ENCODE measurements at places on chromosomes 7 and 10. TPM values are rescaled to one million over a fixed set of nuclear protein-coding genes. Genes with fewer than 3 reads are reported as not detected.
A peak's percentile ranks its signal among the peaks of the same experiment; 100 is the strongest.

CPXM2 gene
- total RNA-seq: not detected

DNA sequence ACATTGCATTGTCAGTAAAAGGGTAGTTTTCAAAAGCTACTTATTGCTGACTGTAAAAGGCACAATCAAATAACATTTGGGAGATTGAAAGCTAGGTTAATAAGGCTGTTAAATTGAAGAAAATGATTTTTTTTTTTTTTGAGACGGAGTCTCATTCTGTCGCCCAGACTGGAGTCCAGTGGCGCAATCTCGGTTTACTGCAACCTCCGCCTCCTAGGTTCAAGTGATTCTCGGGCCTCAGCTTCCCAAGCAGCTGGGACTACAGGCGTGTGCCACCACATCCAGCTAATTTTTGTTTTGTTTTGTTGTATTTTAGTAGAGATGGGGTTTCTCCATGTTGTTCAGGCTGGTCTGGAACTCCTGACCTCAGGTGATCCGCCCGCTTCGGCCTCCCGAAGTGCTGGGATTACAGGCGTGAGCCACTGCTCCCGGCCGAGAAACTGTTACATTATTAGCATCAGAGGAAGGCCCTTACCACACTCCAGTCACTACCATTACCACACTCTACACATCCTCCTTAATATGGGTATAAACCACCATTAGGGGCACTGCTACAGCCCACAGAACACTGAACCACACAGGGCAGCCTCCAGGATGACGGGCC, 1.0 kb downstream of the CYP51A1 start:
- H3K27me3 ChIP-seq: no peaks in the 10 kb centered on the region
- DNase-seq: no peak
- H3K4me3 ChIP-seq: peak overlapping the region; percentile 75

DNA sequence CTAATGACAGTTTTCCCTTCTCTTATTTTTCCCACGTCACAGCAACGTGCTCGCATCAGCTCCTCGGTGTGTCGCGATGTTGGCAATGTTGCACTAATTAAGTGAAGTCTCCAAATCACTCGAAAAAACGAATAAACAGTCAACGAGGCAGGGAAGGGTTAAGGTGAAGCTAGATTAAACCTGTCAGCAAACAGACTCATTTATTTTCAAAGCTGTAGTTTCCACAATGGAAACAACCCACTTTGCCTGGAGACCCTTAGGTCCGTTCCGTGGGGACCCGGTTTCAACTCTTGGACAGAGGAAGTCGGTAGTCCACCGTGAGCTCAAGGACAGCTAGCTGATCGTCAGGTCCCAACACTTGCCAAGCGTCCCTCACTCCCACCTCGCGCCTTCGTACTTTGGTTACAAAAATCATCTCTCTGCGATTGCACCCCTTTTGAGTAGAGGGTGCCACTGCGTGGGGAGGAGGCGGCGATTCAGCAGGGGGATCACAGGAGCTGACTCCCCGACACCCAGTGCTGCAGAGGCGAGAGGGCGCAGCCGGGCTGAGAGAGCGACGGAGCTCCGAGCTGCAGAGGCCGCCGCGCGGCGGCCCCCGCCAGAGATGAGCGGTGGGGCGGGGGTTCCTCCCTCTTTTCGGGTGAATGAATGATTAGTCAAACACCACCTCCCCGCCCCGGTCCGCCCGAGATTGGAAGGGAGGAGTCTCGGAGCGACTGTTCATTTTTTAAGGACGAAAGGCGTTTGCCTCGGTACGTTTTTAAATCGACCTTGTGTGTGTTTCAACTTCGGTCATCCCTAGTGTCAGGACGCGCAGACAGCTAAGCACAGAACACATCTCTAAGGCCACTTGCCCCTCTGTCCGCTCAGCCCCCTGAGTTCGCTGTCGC, 1.3 kb upstream of the BMPER start:
- H3K27me3 ChIP-seq: peaks cover 34% of the 10 kb centered on the region
- H3K27ac ChIP-seq: no peak overlapping the region
- no peak for DNase-seq
- no peaks in the 10 kb centered on the region for H3K36me3 ChIP-seq
- peak overlapping the region; percentile 18 for H3K4me3 ChIP-seq

- no peak for DNase-seq
- no peak overlapping the region for H3K4me3 ChIP-seq
- H3K27ac ChIP-seq: no peak overlapping the region
- H3K27me3 ChIP-seq: no peaks in the 10 kb centered on the region
These were observed 110.8 kb downstream of the MYL10 start for GRCh38 chr7:101518336-101518735.

GRCh38 chr7:12490107-12490688, 80.3 kb upstream of the SCIN start:
- no peaks in the 10 kb centered on the region for H3K4me1 ChIP-seq
- no peaks in the 10 kb centered on the region for H3K27me3 ChIP-seq
- no peak overlapping the region for H3K27ac ChIP-seq
- peak; percentile 39 for DNase-seq
- H3K4me3 ChIP-seq: no peak overlapping the region
- no peaks in the 10 kb centered on the region for H3K36me3 ChIP-seq

DNA sequence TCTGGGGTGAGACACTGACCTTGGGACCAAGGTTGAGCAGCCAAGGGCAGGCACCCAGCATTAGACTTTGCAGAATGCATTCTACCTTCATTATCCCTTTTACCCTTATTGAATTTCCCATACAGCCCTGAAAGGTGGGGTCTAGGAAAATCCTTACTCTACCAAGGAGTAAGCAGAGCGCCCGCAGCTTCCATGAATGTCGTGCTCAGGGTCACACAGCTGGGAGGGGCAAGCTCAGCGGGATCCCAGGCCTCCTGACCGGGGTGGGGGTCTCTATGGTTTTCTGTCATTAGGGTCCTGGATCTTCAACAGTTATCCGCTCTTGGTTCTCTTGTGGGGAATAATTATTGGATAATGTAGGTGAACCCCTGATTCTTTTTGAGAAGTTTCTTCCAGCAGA, 30.7 kb upstream of the BTBD16 start:
- H3K27me3 ChIP-seq: no peaks in the 10 kb centered on the region
- no peak for DNase-seq
- H3K36me3 ChIP-seq: no peaks in the 10 kb centered on the region
- H3K4me3 ChIP-seq: no peak overlapping the region
- H3K4me1 ChIP-seq: no peaks in the 10 kb centered on the region

GRCh38 chr7:82789883-82790609, 346.5 kb upstream of the CACNA2D1 start:
- H3K27me3 ChIP-seq: no peaks in the 10 kb centered on the region
- no peaks in the 10 kb centered on the region for H3K36me3 ChIP-seq
- no peak overlapping the region for H3K4me3 ChIP-seq
- H3K4me1 ChIP-seq: no peaks in the 10 kb centered on the region
- no peak overlapping the region for H3K27ac ChIP-seq

Data from natural killer cell (primary cell).